ENCODE measurements at places on chromosomes 7 and 10.

DNA sequence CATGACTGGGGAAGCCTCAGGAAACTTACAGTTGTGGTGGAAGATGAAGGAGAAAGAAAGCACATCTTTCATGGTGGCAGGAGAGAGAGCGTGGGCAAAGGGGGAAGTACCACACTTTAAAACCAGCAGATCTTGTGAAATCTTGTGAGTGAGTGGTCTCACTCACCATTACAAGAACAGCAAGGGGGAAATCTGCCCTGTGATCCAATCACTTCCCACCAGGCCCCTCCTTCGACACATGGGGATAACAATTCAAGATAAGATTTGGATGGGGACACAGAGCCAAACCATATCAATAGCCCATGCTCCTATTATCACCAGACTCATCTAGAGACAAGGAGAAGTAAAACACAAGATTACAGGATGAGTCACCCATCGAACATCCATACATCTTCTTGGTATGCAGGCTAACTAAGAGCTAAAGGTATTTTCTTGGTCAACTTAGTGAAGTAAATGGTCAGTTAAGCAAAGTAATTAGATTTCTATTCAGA is 55.3 kb upstream of the YAE1 start:
- DNase-seq = peak; percentile 10

- DNase-seq = no peak
These were observed 980.0 kb downstream of the CNTNAP2 start for GRCh38 chr7:147096629-147097028.

DNA sequence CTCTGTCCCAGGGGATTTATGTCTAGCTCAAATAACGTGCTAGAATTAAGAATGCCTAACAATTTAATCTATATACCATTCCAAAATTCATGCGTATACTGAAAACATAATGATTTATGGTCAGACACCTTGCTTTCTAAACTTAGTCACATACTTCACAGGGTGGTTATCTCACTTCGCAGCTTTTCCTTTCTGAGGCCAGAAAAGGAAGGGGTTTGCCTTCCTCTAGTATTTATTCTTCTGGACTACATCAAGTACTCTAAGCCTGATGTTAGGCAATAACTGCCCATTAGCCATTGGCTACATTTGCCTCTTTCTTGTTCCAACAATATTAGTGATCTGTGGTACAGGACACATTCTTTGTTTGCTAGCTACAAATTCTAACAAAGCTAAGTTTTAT is 72.6 kb upstream of the FHIP2A start:
- no peak for DNase-seq

GRCh38 chr7:66946545-66946944 is 25.5 kb downstream of the TMEM248 start:
- DNase-seq = no peak

DNA sequence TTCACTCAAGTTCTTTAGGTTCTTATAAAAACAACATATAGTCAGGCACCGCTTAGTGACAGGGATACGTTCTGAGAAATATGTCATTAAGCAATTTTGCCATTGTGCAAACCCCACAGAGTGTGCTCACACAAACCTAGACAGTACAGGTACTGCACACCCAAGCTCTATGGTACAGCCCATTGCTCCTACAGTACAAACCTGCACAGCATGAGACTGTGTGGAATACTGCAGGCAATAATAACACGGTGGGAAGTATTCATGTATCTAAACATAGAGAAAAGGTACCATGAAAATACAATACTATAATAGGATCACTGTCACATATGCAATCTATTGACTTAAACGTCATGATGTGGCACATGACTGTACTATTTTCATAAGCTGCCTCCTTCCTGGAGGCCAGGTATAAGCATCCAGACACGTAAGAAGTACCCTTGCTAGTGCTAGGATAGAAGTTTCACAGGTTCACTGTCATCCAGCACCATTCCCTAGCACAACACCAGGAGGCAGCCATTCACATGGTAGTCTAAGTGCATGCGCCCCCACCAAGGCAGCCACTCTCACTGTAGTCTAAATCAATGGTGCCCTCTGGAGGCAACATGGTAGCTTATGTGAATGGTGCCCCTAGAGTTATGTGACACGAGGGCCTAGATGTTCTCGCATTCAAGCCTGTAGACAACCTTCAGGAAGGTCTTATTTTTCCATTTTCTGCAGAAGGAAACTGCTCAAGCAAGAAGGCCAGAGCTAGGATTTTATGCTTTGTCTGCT is 98.5 kb downstream of the ARHGAP22 start:
- peak; percentile 30 for DNase-seq

GRCh38 chr7:18294411-18294810 is 201.1 kb upstream of the HDAC9 start:
- DNase-seq = no peak

DNA sequence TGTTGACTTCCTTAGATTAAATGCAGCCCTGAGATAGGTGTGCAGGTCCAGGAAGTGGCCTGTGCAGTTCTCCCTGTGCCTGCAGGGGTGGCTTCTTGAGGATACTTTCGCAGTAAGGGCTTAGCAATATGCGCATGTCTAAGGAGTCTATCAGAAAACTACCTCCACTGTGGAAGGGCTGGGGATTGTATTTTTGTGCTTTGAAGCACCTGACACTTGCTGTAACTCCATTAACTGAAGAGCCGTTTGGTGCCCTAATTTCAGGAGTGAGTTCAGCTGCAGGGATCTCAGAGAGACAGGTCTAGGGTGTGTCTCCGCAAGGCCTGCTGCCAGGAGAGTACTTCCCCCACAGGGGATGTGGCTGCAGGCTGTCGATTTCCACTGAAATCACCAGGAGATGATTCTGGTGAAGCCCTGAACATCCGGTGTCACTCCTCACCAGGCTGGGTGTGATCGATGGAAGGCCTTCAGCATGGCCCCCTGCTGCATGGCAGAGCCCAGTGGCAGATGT is 35.5 kb downstream of the IKZF1 start:
- DNase-seq = no peak

DNA sequence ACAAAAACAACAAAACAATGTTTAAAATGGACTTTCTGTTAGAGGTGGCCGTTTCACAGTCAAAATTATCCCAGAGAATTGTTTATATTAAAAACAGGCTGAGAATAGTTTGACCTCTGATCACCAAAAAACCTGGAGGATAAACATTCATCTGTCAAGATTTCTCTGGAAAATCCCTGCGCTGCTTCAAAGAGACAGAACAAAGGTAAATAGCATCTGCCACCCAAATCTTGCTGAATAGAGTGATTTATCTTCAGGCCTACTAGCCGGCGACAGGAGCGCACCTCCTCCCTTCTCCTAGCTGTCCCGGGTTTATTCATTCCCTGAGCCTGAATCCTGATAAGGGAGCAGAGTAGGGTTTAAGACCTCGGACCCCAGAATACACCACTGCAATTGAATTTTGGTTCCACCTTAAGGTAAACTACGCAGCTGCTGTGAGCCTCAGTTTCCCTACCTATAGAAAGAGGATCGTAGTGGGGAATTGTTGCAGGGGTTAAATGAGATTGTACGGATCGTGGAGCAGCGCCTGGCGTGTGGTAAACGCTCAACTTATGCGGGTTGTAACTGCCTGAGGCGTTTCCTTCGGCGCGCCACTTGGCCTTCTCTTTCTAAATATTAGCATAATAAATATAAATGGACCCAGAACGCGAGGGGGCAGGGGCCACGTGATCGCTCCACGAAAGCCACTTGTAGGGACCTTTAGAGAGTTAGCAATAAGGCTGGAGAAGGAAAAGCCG is 498 bp upstream of the ST7 start:
- DNase-seq = peak; percentile 50

DNA sequence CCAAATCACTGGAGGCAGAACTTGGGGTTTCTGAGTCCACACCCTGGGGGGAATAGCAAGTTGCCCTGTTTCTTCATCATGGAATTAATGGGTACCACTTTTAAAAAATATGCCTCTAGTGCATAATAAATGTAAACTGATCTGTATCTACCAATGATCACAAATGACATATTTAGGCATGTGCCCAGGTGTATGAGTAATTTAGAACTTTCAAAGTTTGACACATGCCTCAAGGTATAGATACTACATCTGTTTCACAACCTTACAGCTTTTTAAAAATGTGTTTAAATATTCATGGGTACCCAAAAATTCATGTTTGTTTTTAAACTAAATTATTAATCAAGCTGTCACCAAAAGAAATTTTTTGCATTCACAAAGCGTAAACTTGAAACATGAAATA is 226.0 kb downstream of the KIAA1217 start:
- DNase-seq = no peak

- DNase-seq = no peak
These were observed 868.9 kb upstream of the AUTS2 start for GRCh38 chr7:68729371-68729770.

DNA sequence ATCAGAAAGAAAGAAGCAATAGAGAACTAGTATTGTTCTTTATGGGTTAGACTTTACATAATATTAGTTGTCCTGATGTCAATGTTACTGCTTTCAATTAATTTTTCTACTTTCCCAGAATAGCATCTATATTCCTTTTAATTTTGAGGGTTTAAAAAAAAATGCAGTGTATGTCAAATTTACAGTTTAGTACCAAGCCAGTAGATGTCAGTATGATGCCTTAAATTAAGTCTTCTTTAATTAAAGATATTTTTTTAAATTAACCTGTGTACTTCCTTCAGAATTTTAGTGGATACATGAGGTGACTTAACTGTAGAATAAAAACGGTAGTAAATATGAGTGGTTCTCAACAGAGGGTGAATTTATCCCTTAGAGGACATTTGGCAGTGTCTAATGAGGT is 35.2 kb upstream of the STOX1 start:
- DNase-seq = peak; percentile 22

- DNase-seq = peak; percentile 34
These were observed 142.6 kb upstream of the CAV2 start for GRCh38 chr7:116356979-116357378.

- DNase-seq = no peak
These were observed 53.1 kb downstream of the CUX1 start for GRCh38 chr7:101870361-101871062.

GRCh38 chr10:64519831-64520230 is 998.6 kb downstream of the REEP3 start:
- no peak for DNase-seq

- no peak for DNase-seq
These were observed 186.5 kb upstream of the SLC25A13 start for GRCh38 chr7:96508371-96508770.

- no peak for DNase-seq
These were observed at the start of gene TRIM24 for GRCh38 chr7:138460176-138460648. Gene TRIM24 (plus strand): TSS chr7:138460259. CDS start chr7:138460549, 290 bp downstream.

- DNase-seq = no peak
These were observed 31.1 kb downstream of the NET1 start for GRCh38 chr10:5443429-5443828.

- no peak for DNase-seq
These were observed 308.7 kb upstream of the BMPER start for GRCh38 chr7:33596686-33597085.
